ENCODE measurements at places on chromosomes 12 and 14.

DNA sequence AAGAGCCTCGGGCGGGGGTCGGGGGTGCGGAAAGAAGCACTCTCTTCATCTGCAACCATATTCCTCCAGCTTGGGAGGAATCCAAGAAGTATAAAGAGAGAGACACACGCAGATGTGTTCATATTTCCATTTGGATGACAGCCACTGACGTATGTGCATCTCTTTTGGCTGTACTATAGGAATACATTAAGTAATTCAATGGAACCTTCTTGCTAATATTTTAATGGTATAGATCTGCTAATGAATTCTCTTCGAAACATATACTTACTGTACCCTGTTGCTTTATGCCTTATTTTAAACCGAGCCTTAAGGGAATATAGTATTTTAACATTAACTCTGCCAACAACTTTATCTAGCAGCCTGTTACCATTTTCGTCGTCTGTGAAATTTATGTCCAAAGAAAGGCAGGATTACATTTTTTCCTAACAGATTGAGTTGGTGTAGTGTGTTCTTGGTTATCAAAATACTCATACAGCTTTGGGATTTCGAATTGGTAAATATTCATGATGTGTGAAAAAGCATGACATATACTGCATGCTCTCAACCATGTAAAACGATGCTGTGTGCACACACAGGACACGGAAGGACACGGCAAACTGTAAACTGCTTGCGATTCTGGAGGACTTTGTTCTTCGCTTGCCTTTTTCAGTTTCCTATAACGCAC lies 84.5 kb downstream of the CCDC88C start:
- DNase-seq: no peak

GRCh38 chr14:56100556-56100955 lies 17.7 kb upstream of the PELI2 start:
- DNase-seq: no peak

DNA sequence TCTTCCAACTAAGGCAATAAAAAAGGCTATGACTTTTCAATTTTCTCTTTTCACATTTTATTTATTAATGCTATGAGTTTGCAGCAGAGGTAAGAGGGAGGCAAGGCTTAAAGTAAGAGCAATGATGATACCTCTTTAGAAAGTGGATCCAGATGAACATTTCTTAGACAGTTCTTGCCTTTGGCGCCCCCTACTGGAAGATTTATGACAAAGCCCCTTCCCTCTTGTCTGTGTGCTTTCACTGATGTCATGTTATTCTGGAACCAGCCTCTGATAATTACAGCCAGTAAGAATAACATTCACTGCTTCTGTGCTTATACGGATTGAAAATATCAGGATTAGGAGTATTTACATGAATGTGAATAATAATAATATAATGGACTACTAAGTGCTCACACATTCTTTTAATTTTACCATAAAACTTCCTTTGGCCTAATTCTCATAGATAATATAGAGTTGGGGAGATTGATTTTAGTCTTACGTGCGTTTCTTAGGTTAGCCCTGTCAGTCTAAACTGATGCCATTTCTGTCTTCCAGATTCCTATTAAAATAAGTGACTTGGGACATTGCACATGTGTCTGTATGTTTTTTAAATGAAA lies 1929.9 kb upstream of the SEL1L start:
- peak; percentile 64 for DNase-seq

- DNase-seq: peak; percentile 20
Observed at GRCh38 chr14:22819151-22819988, 4.1 kb upstream of the SLC7A7 start.

- DNase-seq: no peak
Observed at GRCh38 chr12:116267948-116268347, 9.5 kb downstream of the MED13L start.

- no peak for DNase-seq
Observed at GRCh38 chr12:11651785-11652184, 2.3 kb downstream of the ETV6 start.

- DNase-seq: no peak
Observed at GRCh38 chr12:71157601-71158233, at the start of gene TSPAN8. TSS of gene TSPAN8 (minus strand) at chr12:71157999. CDS start at chr12:71157678, 321 bp downstream.

- no peak for DNase-seq
Observed at GRCh38 chr14:23021434-23021833, 11.5 kb upstream of the C14orf93 start.

DNA sequence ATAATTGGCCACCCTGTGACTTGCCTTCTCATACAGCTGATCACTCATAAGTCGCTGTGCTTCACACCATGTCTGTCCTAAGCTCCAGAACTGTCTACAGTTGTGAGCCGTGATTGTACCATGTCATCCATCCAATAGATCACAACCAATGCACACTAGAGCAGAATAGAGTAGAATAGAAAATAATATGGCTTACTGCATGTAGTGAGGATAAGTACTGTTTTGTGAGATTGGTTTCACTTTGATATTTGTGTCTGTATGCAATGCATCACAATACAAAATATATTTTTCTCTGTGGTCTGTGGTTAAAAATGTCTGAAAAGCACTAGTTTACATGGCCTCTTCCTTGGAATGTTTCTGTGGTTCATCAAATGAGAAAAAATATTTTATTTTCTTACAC lies 237.6 kb upstream of the PRKD1 start:
- DNase-seq: no peak

GRCh38 chr12:93176165-93176564 lies 201.6 kb upstream of the NUDT4 start:
- DNase-seq: no peak

DNA sequence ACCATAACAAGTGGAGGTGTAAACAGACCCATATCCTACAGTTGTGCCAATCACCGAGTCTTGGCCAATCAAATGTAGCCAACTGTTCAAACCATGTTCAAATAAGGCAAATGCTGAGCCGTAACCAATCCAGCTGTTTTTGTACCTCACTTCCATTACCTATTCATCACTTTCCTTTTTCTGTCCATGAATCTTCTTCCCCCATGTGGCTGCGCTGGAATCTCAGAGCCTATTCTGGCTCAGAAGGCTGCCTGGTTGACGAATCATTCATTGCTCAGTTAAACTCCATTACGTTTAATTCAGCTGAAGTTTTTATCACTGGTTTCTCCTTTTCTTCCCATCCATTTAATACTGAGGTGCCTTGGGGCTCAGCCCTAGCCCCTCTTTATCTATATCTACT lies 71.1 kb downstream of the TBC1D30 start:
- DNase-seq: no peak
